ENCODE measurements at places on chromosomes 3 and 15.

DNA sequence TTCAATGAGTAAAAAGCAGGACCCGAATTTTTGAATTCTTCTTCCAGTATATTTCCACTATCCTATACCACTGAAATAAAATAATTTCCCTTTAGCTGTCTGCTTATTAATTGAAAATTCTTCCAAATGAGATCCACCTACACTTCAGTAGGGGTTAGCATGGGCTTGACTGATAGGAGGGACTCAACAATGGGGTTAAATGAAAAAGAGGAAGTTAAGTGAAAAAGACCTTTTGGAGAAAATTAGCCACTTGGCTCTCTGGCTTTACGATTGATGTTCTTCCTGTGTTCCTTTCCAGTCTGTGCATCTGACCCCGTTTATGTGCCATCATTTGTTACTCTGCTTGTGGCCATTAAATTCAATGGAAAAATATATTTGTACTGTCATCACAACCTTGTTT lies 54.0 kb upstream of the GCNT3 start:
- no peak for DNase-seq

GRCh38 chr3:162738784-162739183 lies 1242.2 kb downstream of the OTOL1 start:
- DNase-seq = no peak

DNA sequence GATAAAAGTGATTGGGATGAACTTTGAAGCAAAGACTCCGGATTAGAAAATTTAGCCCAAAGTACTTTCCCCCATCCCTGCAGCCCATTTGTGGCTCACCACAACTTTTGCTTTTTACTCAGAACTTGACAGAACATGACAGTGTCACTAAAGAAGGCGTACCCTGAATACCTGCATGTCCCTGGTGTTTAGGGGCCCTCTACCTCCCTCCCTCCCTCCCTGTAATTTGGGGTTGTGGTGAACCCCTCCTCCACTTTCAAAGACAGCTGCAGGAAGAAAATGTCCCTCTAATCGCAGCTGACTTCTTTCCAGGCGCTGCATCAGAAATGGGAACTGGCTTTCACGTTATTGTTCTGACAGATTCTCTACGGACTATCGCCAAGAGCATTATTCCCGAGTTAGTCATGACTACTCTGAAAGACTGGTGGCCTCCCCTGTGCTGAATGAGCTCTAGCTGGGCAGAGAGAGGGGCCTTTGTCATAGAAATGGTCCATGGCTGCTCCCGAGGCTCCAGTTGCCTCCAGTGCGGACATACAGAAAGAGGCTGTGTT lies 93.2 kb upstream of the ARHGEF3 start:
- DNase-seq = no peak

GRCh38 chr3:56800832-56801661 lies 702 bp downstream of the ARHGEF3 start:
- DNase-seq = no peak

- no peak for DNase-seq
Observed at GRCh38 chr15:51386029-51386428, 44.6 kb downstream of the GLDN start.

- DNase-seq = no peak
Observed at GRCh38 chr3:177050501-177051237, 146.6 kb downstream of the TBL1XR1 start.

DNA sequence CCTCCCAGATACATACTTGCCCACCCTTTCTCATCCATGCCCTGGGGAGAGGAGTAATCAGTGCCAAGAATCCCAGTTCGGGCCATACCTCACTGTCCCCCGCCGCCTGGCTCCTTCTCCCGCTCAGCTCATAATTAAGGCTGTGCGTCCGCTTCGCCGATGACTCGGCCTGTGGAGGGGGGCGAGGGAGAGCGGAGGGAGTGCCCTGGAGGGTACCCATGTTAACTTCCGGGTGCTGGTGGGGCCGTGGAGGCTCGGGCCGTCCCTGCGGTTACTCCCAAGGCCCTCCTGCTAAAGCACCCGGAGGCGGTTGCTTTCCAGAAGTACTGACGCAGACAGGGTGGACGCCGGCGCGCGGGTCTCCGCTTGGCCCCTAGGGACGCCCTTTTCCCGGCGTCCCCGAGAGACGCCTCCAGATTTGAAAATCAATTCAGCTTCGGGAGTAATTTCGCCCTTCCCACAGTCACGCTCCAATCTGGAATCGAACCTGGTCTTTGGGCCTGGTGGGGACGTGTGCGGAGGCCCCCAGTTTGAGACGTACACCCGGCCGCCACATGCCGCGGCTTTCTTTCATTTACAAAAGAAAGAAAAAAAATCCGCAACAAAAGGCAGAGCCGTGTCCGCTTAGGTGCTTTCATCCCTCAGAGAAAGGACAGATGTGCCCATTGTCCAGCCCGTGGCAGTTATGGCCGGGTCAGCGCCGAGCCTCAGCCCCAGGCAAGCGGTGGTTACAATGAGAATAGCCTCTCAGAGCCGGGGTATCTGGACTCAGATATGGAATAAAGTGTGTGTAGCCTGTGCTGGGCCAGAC lies 1.0 kb upstream of the ONECUT1 start:
- no peak for DNase-seq

DNA sequence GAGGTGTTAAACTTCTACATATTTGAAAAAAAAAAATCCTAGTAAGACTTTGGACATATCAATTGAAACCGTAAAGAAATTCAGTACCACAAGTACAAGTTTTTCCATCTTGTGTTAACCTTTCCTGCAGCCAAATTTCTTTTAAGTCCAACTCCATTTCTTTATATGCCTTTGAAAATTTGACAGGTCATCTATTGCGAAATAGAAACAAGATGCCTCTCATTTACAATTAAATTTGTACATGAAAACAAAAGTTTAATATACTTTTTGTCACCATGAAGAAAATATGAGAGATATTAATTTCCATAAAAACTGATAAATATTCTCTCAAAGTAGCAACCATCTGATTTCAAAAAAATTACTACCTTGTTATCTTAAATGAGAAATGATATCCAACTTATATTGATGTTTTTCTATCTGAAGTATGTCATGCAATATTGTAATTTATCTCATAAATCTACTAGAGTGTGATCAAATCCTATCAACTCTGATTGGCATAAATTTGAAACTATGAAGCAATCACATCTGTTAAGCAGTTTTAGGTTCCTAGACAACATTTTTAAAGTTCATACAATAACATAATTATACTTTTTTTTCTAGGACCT lies 68.2 kb downstream of the TBC1D5 start:
- no peak for DNase-seq

DNA sequence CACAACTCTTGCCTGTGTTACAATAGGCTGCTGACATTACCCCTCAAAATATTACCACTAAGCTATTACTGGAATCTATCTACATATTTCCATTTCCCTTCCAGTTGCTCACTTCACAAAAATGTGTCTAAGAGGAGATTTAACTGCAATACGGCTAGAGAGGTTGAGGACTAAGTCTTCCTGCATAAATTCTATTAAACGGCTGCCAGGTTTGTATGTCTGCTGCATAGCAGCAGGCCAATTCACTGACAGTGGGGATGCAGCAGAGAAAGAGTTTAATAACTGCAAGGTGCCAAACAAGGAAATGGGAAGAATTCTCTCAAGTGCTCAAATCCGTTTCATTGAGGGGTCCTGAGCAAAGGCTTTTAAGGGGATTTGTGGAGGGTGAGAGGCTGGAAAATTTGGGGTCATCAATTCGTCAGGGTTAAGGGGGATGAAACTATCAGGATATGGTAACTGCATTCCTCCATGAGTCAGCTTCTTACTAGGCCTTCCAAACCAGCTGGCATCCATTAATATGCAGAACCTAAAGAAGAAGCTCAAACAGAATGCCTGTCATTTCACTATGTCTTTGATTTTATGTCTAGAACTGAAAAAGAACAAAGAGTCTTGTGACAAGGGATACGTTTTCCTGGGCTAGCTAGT lies 675.6 kb downstream of the TBL1XR1 start:
- DNase-seq = no peak

GRCh38 chr3:6248528-6248927 lies 612.4 kb upstream of the GRM7 start:
- DNase-seq = no peak

DNA sequence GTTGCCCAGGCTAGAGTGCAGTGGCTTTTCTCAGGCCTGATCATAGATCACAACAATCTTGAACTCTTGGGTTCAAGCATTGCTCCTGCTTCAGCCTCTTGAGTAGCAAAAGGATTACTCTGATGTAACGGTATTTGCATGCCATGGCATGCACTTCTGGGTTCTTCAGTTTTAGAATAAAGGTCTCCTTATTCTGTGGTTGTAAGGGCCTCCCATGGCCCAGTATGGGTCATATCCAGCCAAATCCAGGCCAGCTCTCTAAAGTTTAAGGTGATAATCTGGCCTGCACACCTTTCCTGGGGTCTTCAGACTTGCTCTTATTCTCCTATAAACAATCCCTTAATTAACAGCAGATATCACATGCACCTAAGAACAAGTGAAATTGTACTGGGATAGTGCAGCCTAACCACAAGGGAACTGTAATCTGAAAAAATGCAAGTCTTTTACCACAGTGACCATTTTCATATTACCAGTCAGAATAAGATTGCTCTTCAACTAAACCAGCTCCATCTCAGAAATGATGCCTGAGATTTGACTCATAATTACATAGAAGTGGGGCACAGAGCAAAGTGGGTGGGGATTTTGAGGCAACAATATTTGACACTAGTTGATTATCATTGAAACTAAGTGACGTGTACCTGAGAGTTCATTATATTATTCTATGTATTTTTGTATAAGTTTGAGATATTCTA lies 25.4 kb downstream of the COMMD2 start:
- DNase-seq = no peak

- DNase-seq = peak; percentile 31
Observed at GRCh38 chr15:38474155-38474757, 20.3 kb downstream of the FAM98B start.

- no peak for DNase-seq
Observed at GRCh38 chr3:40308725-40309417, 636 bp upstream of the EIF1B start.

GRCh38 chr3:161413127-161413854 lies 42.0 kb upstream of the SPTSSB start:
- no peak for DNase-seq

- no peak for DNase-seq
Observed at GRCh38 chr3:25610167-25610566, 54.5 kb downstream of the TOP2B start.

GRCh38 chr3:67875338-67875737 lies 220.9 kb upstream of the SUCLG2 start:
- DNase-seq = no peak

- DNase-seq = no peak
Observed at GRCh38 chr3:62113092-62113491, 260.3 kb downstream of the FEZF2 start.

GRCh38 chr15:100216182-100216581 lies 125.6 kb downstream of the ADAMTS17 start:
- DNase-seq = no peak

DNA sequence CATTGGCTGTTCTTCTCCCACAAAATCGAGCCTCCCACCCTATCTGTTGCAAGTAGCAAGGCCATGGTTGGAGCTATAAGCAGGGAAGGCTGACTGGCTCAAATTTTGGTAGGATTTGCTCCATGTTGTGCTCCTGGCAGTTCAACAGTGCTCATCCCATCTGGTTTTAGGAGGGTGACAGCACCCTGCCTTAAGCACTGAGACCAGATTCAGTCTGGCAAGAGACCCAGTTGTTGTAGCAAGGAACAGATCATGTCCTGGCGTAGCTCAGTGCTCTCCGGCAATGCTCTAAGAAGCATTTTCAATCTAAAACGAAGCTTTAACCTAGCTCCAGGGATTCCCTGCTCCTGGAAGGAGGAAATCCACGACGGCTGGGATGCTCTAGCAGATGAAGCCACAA lies 91.2 kb downstream of the RGMA start:
- no peak for DNase-seq

Data from BE2C (cell line).